ENCODE measurements at places on chromosomes 7 and 10.

DNA sequence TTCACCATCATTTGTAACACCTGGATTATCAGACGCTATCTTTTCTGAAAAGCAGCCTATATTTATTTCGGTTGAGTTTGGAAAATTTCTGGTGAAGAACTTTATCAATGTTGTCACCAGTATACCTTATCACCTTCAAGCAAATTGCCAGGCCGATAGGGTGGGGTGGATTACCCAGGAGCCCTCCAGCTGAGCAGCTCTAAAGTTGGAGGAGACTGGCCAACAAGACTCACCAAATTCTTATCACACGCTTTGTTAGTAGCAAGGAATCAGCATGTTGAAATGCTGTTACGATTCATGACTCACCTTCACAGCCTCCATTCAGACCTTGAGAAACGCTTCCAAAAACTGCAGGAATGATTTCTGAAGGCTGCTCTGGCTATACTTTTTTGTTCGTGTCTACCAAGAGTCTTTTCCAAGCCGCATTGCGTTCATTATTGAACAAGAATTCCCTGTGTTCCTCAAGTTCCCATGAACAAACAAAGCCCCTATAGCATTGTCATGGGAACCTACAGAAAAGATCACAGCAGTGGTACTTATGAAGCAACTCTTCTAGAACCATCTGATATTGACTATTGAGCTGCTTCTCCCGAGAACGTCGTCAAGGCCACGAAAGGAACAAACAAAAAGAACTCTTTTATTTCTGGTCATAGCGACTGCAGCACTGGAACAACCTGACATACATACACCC lies 291.4 kb downstream of the SFMBT2 start:
- no peak for DNase-seq

- DNase-seq = no peak
Observed at GRCh38 chr7:2659556-2660358, 28.0 kb downstream of the TTYH3 start.

GRCh38 chr7:404812-405488 lies 114.7 kb downstream of the PDGFA start:
- no peak for DNase-seq

- DNase-seq = no peak
Observed at GRCh38 chr10:128095027-128095752, 31.0 kb downstream of the MKI67 start.

- no peak for DNase-seq
Observed at GRCh38 chr7:102244601-102245000, 42.1 kb upstream of the SH2B2 start.

DNA sequence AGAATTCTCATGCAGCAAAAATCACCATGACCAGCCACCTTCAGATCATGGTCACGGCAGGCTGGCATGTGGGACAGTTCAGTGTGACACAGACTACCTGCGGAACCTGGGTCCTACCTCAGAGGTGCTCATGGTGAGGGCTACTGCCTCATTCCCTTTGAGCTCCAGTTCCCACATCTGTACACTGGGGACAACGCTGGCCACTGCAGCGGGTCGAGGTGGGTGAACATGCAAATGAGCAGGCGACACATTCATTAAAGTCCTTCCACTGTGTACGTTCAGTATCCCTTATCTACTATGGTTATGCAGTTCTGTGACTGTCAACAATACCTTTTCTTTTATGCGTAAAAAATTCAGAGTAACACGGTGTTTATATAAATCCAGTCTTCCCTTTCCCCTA lies 218.7 kb upstream of the AOAH start:
- no peak for DNase-seq

DNA sequence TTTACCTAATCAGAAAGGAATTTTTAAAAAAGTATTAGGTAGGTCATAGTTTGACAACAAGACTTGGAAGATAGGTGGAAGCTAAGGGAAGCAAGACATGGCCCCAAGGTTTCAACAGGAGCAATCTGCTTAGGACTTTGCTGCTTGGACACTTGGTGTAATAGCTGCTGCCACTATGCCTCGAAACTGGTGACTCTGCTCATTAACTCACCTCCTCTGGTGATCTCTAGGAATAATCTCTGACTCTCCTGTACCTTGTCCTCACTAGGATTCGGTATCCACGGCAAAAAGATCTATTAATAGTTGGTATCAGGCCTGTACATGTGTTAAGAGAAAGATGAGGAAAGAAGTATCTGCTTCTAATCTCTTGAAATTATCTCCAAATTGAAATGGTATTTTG lies 53.1 kb downstream of the PTEN start:
- DNase-seq = no peak

GRCh38 chr10:133336577-133337369 lies at the start of gene CALY:
Gene CALY (minus strand): TSS chr10:133336896. CDS start chr10:133328989, 7,907 bp downstream.
- no peak for DNase-seq

DNA sequence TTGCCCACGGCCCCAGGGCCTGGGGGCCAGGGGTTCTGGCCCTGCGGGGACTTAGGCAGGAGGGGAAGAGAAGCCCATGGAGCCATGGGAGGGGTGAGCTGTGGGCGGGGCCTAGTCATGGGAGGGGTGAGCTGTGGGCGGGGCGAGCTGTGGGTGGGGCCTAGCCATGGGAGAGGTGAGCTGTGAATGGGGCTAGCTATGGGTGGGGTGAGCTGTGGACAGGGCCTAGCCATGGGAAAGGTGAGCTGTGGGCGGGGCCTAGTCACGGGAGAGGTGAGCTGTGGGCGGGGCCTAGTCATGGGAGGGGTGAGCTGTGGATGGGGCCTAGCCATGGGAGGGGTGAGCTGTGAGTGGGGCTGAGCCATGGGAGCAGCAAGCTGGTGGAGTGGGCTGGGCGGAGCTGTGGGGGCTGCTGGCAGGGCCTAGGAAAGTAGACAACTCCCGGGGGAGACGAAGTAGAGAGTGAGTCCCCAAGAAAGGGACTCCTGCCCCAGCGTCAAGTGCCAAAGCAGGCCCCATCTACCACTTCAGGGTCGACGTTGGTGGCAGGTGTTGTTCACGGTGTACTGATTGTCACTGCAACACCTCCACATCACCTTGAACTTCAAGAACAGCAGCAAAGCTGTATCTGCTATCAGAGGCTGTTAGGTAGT lies 19.2 kb upstream of the TTYH3 start:
- no peak for DNase-seq

- no peak for DNase-seq
Observed at GRCh38 chr7:113371416-113372043, 253.2 kb upstream of the SMIM30 start.

GRCh38 chr7:906776-907157 lies 30.4 kb downstream of the GET4 start:
- no peak for DNase-seq

DNA sequence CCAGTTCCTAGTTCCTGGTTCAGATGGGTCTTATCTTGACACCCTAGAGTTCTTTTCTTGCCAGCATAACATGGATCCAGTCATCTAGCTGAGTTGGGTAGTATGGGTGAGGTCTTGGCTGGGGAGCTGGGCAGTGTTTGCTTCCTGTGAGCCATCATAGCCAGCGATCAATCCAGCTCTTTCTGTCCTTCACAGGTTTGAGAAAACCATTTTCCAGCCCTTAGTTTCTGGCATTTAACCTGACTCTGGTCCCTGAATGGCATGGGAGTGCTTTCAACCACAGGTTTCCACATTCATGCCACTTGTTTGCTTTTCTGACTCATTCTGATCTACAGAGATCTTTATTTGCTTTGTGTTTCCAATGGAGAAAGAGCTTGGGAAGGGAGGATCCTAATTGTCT lies 8.6 kb downstream of the SLC13A1 start:
- no peak for DNase-seq

- DNase-seq = no peak
Observed at GRCh38 chr10:17177014-17177413, 24.5 kb downstream of the TRDMT1 start.

- DNase-seq = no peak
Observed at GRCh38 chr10:21814866-21815265, 188.7 kb downstream of the DNAJC1 start.

- DNase-seq = no peak
Observed at GRCh38 chr7:46515844-46516590, 594.9 kb upstream of the IGFBP3 start.

DNA sequence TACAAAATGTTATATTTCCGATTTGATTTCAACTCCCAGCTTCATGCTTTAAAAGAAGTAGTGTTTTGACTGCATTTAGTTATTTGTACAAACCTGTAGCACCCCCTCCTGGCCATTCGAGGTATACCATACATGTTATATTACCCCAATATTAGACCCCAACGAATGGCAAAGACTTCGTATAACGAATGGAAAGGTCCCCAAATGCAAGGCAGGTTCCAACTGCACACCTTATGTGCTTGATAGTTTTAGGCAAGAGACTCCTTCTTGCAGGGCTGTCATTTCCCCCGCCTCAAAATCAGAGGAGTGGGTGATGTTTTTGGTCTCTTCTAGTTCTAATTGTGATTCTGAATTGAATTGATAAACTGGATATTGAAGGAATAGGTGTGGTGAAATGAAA lies 101.1 kb upstream of the TARP start:
- no peak for DNase-seq

- no peak for DNase-seq
Observed at GRCh38 chr7:130298544-130299326, 5.8 kb downstream of the CPA4 start.

DNA sequence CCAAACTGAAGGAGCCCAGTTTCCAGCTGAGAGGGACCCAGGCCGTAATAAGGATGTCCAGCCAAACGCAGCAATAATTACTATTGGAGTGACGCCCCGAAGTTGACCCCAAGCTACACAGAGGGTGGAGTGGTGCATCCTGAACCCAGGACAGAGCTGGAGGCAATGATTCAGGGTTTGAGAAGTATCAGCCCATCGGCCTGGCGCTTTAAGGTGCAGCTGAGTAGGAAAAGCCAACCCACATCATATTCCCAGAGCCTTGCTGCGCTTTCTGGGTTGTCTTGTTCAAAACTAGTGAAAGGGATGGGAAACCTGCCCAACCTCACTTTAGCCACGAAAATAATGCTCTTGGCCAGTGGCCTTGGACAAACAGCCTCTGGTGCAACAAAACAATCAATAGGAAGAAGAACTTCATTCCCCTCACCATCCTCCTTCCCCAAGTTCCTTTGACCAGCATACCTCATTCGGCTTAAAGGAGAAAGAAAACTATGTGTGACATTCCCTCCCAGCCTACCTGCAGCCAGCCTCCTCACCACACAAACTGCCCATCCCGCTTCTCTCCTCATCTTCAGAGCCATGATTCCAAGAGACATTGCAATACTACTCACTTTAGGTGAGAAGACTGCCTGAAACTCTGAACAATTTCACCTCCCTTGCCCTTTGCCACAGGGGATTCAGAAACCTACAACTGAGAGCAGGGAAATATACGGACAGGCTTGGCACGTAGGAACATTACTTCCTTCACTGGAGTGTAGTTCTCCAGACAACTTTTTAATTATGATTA lies 217.2 kb upstream of the MKLN1 start:
- no peak for DNase-seq

GRCh38 chr10:104589871-104590270 lies 51.2 kb upstream of the SORCS3 start:
- no peak for DNase-seq

GRCh38 chr10:104260775-104261115 lies 6.1 kb downstream of the GSTO1 start:
- no peak for DNase-seq

DNA sequence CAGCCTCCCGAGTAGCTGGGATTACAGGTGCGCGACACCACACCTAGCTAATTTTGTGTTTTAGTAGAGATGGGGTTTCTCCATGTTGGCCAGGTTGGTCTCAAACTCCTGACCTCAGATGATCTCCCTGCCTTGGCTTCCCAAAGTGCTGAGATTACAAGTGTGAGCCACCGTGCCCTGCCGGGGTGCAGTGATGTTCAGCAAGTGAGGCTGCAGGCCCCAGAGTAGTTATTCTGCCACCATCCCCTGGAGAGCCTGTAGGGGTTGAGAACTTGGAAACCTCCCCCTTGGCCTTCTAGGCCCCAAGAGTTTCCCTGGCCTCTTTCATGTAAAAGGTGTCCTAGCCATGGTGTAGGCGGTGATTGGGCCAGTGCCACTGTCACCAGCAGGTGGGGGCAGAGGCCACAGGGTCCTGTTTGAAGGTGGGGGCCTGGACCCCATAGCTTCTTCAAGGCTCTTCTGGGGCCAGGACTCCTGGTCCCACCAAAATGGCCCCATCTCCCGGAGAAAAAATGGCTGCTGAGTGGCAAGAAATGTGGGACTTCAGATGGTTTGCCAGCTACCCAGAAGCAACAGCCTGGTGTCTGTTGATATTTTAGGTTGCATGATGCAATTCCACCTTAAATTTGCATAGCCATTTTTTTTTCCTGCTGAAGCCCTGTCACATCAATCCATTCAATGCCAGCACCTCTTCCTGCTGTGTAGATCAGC lies 25.5 kb upstream of the INMT start:
- DNase-seq = no peak

DNA sequence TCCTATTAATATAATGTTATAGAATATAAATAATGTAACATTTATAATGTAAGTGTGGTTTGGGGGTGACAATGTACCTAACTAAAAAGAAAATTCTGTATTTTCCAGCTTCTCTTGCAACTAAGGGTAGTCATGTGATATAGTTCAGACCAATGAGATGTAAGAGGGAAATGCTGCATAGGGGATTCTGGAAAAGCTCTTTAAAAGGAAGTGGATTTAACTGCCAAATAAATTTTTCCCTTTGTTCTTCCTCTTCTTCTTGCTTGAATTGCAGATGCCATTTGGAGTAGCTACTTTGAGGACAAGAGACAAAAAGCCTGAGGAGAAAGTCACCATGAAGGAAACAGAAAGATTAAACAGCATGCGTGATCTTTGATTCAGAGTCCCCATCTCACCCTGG lies 194.3 kb downstream of the PTEN start:
- no peak for DNase-seq

GRCh38 chr10:13340626-13341376 lies 7.3 kb downstream of the SEPHS1 start:
- DNase-seq = no peak

- DNase-seq = no peak
Observed at GRCh38 chr10:93762979-93763391, 5.2 kb downstream of the LGI1 start.

DNA sequence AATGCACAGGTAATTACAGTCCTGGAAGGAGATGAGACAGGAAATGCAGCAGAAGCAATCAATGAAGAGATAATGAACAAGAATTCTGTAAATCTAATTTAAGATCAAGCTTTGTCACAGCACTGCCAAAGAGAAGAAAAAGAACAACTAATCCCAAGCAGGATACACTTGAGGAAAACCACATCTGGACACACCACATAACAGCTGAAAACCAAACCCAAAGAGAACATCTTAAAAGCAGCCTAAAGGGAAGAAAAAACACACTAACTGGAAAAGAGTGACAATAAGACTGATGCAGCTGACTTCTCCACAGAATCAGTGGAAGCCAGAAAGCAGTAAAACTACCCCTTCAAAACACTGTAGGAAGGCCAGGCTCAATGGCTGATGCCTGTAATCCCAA lies 10.2 kb downstream of the CYTH3 start:
- no peak for DNase-seq

DNA sequence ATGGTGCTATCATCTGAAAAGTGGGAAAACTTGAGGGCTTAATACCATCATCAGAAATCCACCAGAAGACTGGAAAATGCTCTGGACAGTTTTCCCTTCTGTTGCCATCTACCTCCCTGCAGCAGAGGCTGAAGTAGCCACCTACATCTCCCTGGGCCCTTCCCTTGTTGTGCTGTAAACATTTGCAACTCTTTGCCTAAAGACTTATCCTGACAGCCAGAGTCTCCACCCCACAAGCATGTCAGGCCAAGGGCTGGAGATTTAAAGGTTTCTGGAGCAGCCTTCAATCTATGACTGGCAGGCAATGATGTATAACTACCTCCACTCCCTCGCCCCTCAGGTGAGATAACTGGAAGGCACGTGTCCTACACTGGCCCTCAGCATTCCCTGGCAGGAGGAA lies 29.7 kb upstream of the INMT start:
- DNase-seq = no peak

Data from activated CD8-positive, alpha-beta memory T cell treated with anti-CD3 and anti-CD28 coated beads for 48 hours (primary cell).